ENCODE measurements at places on chromosomes 12 and 14. TPM values are rescaled to one million over a fixed set of nuclear protein-coding genes. Genes with fewer than 3 reads are reported as not detected.

The CD69 gene
- total RNA-seq = 9.7 TPM

The KRT72 gene
- 12.0 TPM for total RNA-seq

The TAS2R43 gene
- 8.5 TPM for total RNA-seq

The LRRC43 gene
- total RNA-seq = not detected

The FOXN4 gene
- 0.10 TPM for total RNA-seq

The ENDOU gene
- total RNA-seq = 20.8 TPM

The AICDA gene
- total RNA-seq = 0.20 TPM

The CLEC7A gene
- total RNA-seq = 5.8 TPM

The PTPRR gene
- total RNA-seq = 0.49 TPM

The C14orf132 gene
- 8.7 TPM for total RNA-seq

The ZCCHC8 gene
- total RNA-seq = 33.4 TPM

The PDE3A gene
- 14.4 TPM for total RNA-seq
